ENCODE measurements at places on chromosomes 16 and 17. TPM values are rescaled to one million over a fixed set of nuclear protein-coding genes. Genes with fewer than 3 reads are reported as not detected.

COX10 gene
- total RNA-seq = 25.9 TPM

ITPRIPL2 gene
- 50.0 TPM for total RNA-seq

MYH13 gene
- total RNA-seq = not detected

ZNRF1 gene
- 17.3 TPM for total RNA-seq

PRCD gene
- total RNA-seq = 11.9 TPM

KRT17 gene
- not detected for total RNA-seq

CDH16 gene
- not detected for total RNA-seq

SLC13A2 gene
- total RNA-seq = not detected

NOG gene
- not detected for total RNA-seq

ZNF785 gene
- 8.4 TPM for total RNA-seq

Data from subcutaneous adipose tissue (tissue), 4 donors.